Germinal center (tissue), 1 donor: ENCODE measurements at places on chromosomes 13 and 19.
A peak's percentile ranks its signal among the peaks of the same experiment; 100 is the strongest.

DNA sequence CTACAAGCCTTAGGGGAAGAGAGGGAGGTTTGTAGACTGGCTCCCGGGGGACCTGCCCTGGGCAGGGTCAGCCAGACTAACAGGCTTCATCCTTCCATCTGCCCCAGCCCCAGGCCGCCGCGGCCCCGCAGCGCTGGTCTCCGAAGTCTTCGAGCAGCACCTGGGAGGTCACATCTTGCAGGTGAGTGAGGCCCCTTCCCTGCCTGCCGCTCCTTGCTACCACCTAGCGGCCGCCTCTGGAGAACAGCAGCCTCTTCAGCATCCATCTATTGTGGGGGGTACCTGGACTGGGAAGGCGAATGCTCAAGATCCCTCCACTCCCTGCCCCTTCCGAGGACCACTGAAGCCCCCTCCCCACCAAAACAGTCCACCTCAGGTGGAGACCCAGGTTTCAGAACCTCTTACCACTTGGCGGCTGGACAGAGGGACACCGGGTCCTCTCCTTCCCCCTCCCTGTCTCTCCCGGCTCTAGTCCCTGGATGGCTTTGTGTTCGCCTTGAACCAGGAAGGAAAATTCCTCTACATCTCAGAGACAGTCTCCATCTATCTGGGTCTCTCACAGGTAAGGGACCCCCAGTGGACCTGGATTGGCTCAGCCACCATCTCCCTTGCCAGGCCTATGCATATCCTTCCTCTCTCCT lies 12.7 kb downstream of the NPAS1 start:
- peak; percentile 86 for DNase-seq

DNA sequence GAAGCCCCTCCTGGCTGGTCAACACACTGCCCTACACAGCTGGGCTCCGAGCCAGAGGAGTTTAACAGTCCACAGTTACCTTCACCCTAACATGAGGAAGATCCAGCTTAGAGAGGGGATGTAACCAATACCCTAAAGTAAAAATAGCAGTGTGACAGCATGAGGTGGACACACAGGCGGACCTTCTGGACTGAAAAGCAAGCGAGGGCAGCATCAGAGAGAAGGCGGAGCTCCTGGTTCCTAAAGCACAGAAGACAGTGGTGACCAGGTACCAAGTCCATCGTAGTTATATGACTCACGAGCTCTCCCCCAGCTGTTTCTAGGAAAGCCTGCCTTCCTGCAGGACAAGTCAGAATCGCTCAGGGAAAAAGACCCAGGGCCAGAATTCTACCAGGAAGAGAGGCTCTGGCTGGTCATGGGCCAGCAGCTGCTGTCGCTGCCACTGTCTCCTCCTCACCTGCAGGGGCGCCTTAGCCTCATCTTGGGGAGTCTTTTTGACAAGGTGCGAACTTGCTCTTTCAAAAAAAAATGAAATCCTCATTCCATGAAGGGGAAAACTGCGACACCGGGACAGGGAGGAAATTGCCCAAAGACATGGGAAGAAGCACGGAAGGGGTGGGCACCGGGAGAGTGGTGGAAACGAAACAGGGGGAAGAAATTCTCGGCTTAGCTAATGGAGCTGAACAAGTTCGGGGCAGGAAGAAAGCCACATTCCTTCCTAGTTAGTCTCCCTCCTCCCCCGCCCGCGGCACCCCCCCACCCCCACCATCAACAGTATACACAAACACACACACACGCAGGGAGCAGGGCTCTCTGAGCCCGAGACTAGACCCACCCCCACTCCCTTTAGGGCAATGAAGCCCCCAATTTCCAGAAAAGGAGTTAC lies 1.7 kb downstream of the ELL start:
- DNase-seq: peak; percentile 59

- no peak for DNase-seq
Measured at GRCh38 chr19:11554160-11554559, 4.9 kb downstream of the ELOF1 start.

DNA sequence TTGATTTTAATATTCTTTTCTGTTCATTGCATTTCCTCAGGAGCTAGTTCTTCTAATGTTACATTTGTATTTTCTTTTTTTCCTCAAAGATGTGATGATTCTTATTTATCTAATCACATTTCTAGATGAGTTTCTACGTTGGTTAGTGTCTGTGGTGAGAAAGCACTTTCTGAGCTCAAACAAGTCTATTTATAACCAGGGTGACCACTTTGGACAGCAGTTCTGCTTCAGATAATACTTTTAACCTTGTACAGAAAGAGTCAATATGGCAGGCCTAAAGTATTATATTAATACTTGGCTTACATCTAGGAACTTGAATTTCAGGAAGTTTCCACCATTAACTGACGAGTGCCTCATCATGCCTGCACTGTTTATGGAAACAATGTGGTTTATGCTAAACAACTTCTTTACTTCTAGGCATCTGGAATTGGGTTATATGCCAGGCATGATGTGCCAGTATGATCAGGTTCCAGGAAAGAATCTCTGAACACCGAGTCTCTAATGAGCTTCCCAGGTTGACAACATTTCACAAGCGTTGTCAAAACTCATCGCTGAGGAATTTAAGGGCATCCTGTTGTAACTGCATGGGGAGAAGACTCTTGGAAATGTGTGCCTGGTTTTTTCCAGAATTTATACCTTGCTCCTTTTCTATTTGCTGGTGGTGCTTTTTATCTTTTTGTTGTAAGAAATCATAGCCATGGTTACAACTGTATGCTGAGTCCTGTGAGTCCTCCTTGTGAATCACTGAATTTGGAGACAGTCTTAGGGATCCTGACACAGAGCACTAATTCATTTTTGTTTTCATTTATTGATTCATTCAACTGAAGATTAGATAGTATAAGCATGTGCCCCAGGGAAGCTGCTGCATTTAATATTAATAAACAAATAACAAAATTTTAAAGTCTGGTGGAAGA lies 344.4 kb upstream of the PCDH9 start:
- DNase-seq: no peak

GRCh38 chr13:20448470-20448869 lies 77.2 kb downstream of the CRYL1 start:
- DNase-seq: no peak

GRCh38 chr19:48641850-48642249 lies 4.1 kb downstream of the CA11 start:
- no peak for DNase-seq
